LoVo (cell line): ENCODE measurements at places on chromosomes 13 and 19.

GRCh38 chr19:49436381-49437017, 4.8 kb downstream of the SLC17A7 start:
- no peak for DNase-seq

- DNase-seq: peak; percentile 51
Observed at GRCh38 chr13:28100150-28101121, at the start of gene FLT3. Gene FLT3 (minus strand): TSS chr13:28100576. CDS start chr13:28100510, 66 bp downstream.

DNA sequence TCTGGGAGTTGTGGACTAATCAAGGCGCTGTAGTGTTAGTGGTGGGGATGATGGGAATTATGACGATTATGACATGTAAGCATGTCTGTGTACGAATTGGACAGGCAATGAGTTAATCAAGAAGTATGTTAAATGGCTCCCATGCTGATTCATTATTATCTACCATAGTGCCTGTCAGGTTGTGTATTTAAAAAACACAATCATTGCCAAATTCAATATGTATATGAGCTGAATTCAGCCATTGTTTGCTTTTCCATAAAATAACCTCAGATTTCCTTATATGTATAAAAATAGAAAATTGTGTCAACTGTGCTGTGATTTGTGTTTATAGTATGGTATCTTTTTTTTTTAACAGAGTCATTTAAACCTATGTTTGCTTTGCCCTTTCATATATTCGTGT, 37.1 kb downstream of the PCCA start:
- no peak for DNase-seq

DNA sequence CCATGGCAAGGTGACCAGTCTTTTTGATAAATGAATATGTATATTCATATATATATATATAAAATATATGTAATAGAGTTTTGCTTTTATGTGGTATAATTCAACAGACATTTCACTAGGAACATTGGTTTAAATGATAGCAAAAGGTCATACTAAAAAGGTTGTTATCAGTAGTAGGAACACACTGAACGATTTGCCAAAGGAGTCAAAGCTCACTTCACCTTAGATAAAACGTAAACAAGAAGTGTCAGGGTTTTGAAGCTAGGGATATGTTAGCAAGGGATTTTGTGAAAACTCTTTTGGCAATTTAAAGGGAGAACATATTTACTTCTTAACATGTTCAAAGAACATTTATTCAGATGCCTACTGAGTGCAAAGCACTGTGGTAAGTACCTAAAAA, 8.0 kb upstream of the HS6ST3 start:
- no peak for DNase-seq

DNA sequence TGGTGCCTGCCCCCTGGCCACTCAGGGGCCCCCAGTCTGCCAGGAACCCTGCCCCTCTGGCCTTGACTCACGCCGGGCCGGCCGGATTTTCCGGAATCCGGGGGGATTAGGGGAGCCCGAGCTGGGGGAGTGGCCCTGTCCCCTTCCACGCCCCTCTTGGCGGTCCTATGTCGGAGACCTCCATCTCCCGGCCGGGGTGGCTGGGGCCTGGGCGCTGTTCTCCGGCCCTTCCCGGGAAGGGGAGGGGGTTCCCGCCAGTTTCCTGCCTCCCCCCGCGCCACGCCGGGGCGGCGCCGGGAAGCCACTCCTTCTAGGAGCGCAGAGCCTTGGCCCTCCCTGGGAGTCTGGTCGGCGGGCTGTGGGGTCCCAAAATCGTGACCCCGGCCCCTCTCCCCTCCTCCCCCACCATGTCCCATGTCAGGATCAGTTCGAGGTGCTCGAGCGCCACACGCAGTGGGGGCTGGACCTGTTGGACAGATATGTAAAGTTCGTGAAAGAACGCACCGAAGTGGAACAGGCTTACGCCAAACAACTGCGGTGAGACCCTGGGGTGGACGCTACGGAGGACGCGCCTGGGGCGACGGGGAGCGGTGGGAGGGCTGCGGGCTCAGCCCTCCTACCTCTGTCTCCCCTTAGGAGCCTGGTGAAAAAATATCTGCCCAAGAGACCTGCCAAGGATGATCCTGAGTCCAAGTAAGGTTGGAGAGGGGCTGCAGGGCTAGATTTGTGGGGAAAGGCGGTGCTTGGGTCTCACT, 1.3 kb downstream of the TRIP10 start:
- DNase-seq: no peak

DNA sequence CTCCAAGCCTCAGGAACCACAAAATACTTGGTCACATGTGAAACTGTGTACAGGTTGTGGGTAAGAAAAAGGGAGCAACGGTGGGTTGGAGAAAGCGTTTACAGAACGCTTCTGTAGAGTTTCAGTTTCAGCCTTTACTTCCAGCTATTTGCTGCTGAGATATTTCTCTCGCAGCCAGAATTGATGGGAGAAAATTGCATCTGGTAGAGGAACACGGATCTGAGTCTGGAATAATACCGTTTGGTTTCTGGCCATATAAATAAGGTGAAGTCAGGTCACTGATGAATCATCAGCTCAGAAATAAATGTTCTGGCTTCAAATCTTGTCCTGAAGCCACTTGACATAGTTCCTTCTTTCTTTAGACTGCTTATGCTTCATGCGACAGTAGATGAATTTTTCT, 20.3 kb upstream of the RFC3 start:
- DNase-seq: no peak

- DNase-seq: no peak
Observed at GRCh38 chr13:28041031-28041461, 52.6 kb upstream of the URAD start.

- DNase-seq: peak; percentile 57
Observed at GRCh38 chr13:27339299-27339698, 68.7 kb downstream of the RASL11A start.

DNA sequence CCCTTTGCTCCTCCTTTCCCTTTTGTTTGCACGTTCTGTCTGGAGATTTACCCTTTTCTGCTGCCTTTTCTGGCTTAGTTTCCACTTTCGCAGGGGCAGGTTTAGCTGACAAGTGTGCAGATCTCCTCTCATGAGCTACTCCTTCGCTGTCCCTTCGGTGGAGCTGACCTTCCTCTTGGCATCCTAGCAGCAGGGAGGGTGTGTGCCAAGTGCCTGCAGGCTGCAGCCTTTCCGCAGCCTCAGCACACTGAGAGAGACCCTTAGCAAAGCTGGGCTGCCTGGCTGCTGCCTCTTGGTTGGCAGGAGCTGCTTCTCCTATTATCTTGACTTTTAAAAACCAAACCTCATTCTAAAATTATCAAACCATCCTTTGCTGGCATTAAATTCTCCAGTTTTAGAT, 132.5 kb downstream of the DNAJC3 start:
- DNase-seq: no peak

GRCh38 chr19:1042689-1043511, 3.0 kb downstream of the ABCA7 start:
- DNase-seq: no peak

DNA sequence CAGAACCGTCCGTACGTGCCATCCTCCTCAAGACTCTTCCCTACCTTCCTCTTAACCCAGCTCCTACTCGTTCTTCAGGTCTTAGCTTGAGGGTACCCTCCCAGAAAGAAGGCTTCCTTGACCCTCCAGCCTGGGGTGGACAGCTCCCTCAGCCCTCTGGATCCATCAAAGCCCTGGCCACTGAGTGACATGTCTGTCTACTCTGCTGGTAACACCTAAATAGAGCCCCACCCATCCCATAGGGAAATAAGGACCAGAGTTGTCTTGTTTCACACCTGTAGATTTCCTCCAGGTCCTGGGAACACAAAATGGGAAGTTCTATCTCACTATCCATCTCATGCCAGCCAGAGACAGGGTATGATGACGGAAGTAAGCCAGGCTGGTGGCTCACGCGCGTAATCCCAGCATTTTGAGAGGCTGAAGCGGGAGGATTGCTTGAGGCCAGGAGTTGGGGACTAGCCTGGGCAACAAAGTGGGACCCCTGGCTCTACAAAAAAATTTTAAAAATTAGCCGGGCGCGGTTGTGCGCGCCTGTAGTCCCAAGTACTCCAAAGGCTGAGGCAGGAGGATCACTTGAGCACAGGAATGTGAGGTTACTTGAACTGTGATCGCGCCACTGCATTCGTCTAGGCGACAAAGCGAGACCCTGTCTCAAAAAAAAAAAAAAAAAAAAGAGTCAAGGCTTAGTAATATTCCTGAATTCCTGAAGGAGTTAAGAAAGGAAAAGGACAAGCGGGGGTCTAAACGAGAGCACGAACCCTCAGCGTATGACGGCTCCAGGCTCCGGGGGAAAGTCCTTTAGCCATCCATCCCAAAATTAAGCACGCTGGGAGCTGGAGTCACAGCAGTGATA, 566 bp upstream of the CCDC97 start:
- no peak for DNase-seq

DNA sequence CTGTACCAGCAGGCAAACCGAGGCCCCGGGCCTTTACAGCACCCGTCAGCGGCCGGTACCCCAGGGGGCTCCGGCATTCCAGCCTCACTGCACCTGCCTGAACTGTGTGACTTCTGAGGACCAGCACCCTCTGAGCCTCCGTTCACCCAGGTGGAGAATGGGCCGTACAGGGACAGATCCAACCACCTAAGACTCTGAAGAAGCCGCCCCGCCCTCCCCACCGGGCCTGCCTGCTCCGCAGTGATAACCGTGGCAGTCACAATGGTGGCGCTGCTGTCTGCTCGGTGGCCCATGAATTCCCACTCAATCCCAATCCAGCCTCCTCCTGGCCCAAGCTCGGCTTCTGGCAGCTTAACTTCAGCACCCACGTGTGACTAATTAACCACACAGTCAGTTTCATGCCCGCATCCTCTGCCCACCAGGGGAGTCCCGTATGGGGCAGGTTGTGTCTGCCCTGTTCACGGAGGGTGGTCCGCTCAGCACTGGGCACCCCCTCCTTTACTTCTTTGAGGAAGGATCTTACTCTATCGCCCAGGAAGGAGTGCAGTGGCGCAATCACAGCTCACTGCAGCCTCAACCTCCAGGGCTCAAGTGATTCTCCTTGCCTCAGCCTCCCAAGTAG, 3.4 kb downstream of the TCF3 start:
- DNase-seq: no peak

DNA sequence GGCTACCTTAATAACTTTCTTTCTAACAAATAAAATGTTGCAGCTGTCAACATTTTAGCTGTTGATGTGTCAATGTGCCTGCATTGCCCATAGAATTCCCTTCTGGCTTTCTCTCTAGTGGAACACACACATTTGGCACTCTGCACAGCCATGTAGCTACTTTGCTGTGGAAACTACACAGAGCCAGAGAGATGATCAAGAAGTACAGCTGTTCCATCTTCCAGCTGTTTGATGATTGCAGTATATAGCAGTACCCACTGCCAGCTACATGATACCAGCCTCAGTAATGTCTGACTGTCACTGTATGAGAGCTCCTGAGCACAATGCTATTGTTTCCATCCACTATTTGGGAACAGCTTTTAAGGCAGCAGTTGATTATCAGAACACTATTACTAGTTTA, 843.0 kb downstream of the PCDH17 start:
- DNase-seq: no peak

DNA sequence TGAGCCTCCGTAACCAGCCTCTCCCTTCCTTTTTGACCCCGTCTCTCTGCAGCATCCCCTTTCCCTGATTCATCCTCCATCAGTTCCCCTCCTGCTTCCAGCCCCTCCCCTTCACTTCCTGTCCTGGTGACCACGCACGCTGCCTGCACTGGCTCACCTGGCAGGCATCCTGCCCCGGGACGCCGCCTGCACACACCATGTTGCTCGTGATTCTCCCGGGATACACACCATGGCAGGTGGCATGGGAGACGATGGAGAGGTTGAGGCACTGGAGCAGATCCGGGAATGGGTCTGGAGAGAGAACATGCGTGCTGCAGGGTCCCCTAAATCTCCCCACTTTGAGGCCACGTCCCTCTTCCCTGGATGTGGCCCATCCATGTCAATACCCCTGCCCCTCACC, 4.2 kb downstream of the KLK12 start:
- no peak for DNase-seq

DNA sequence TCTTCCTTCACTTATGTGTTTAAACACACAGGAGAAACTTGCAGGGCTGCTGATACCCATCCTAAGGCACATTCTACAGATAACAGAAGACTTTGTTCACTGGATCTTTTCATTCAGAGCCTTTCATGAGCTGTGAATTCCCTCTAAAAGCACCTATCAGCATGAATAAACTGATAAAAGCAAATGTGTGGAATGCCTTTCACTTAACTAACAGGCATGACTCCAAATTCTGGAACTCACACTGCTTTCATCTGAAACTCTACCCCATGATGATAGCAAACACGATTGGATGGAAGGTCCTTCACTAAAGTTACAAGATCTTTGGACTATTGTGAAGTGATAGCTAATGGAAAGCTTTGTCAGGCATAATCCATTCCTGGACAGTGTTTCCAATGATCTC, 457.3 kb downstream of the EFNB2 start:
- DNase-seq: no peak

DNA sequence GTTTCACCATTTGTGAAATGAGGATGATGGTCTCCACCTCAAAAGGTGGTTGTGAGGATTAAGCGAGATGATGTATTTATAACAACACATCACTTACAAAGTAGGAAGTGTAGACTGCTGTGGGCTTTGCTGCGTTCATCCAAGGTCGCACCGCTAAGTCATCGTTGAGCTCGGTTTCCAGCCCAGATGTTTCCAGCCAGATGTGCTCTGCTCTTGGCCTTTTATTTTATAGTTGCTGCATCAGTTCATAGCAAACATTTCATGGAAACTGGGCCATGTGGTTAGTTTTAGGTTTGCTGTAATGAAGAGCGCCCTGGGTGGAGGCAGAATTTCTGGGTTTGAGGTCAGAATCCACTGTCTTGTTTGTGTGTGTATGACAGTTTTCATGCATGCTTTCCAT, 76.5 kb upstream of the RNF113B start:
- DNase-seq: no peak

DNA sequence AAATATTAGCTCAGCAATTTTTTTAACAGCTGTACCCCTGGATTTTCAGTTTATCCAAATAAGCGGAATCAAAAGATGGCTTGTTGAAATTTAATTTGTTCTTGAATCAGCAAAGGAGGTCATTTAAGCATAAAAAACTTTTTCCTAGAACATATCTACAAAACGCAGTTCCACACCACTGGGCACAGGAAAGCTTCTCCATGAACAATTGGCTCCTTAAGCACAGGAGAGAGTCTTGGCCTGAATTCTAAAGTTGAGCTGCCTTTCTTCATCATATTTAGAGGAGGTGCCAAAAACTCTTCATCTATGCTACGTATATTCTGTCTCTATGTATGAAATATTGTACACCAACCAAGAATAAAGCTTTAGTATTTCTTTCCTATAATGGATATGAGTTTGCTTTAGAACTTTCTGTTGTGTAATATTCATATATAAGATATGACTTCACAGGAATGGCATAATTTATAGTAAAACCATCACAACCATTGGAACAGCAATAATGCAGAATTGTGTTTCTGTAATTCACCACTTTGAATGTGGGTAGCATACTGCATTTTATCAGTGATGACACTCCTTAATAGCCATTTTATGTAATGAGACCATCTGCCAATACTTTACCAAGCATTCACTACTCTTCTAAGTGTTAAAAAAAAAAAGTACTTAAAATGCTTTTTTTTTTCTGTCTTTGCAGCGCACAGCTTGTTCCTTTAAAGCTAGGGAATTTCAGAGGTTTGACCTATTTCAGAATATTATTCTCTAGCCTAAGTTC, 263.7 kb downstream of the SLITRK6 start:
- no peak for DNase-seq
